H1 (cell line): ENCODE measurements at places on chromosomes 5 and 9. TPM values are rescaled to one million over a fixed set of nuclear protein-coding genes. Genes with fewer than 3 reads are reported as not detected.

DNA sequence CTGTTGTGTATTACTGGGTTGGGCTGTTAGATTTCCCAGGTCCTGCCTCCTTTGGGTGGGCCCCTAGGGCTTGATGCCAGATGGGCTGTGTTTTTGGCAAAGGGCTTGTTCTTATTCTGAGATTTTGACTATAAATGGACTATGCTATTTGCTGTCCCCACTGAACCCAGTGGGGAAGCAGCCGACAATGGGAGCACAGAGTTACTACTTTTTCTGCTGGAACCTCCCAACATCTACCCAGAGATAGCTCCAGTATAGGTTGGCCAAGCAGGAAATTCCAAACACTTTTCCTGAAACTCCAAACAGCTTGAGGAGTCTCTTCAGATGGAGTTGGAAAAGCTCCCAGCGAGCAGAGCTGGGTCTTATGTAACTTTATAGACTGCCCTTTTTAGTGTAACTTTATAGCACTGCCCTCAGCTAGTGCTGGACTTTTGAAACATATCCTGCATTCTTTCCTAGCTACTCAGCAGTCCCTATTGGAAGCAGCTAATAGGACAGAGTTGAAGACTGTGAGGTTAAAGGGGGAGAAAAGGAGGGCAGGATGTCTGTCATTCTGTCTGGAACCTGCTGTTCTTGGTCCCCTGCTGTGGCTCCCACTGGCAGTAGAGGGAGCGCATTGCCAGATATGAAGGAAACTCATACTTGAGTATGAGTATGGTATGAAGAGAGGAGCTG lies 21.0 kb downstream of the RUSC2 start:
- peaks cover 4% of the 10 kb centered on the region for H3K4me1 ChIP-seq
- no peaks in the 10 kb centered on the region for H3K27me3 ChIP-seq
- H3K36me3 ChIP-seq: no peaks in the 10 kb centered on the region
- H3K4me3 ChIP-seq: no peak overlapping the region
- H3K27ac ChIP-seq: no peak overlapping the region

OR1Q1 gene
- polyA plus RNA-seq: not detected in 2 replicates

DNA sequence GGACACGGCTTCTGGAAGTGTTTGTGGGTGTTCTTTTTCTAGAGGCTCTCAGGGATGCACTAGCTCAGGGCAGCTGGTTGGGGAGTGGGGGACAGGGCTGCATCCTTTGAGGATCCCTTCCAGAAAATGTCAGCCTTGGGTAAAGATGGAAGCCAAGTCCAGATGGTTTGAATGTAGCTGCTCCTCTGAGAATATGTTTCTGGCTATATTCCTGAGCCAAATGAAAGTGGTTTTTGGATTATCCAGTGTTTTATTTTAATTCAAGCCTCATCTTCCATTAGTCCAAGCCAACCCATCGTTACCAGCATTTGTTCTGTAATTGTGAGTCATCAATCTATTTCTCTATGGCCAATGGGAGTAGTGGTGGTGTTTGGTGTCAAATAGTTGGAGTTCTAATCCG lies 70.4 kb downstream of the SPRY4 start:
- no peaks in the 10 kb centered on the region for H3K4me1 ChIP-seq
- no peak for DNase-seq
- H3K27me3 ChIP-seq: no peaks in the 10 kb centered on the region
- H3K27ac ChIP-seq: no peak overlapping the region
- H3K36me3 ChIP-seq: no peaks in the 10 kb centered on the region

DNA sequence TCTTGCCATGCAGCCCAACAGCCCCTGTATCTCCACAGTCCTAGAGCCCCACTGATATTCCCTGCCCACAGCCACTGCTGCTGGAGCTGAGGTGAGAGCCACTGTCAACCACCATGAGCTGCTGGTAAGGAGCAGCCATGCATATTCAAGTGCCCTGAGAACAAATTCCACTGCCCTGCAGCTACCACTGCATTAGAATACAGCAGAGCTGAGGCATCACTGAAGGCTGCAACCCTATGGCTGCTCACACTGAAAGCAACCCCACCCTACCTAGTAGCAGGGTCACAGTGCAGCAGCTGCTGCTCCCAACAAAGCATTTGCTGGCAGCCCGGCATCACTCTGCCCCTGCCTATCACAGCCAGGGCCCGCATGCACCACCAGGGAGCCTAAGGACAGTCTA lies 68.6 kb downstream of the SKIC3 start:
- DNase-seq: no peak
- H3K36me3 ChIP-seq: peaks cover 5% of the 10 kb centered on the region
- H3K4me1 ChIP-seq: no peaks in the 10 kb centered on the region
- H3K27me3 ChIP-seq: no peaks in the 10 kb centered on the region
- H3K27ac ChIP-seq: no peak overlapping the region

- no peak overlapping the region for H3K27ac ChIP-seq
- no peaks in the 10 kb centered on the region for H3K4me1 ChIP-seq
- no peaks in the 10 kb centered on the region for H3K27me3 ChIP-seq
- peaks cover 70% of the 10 kb centered on the region for H3K36me3 ChIP-seq
- no peak for DNase-seq
Measured at GRCh38 chr5:179596421-179596820, 27.1 kb downstream of the HNRNPH1 start.

CSF1R gene
- polyA plus RNA-seq: 0.12 TPM in 1 of 2 replicates, not detected in the other

TUSC1 gene
- 4.6 and 5.9 TPM in 2 replicates for polyA plus RNA-seq

- H3K27ac ChIP-seq: no peak overlapping the region
- no peak for DNase-seq
- H3K4me3 ChIP-seq: no peak overlapping the region
Measured at GRCh38 chr5:35736280-35736679, 118.6 kb downstream of the SPEF2 start.

DNA sequence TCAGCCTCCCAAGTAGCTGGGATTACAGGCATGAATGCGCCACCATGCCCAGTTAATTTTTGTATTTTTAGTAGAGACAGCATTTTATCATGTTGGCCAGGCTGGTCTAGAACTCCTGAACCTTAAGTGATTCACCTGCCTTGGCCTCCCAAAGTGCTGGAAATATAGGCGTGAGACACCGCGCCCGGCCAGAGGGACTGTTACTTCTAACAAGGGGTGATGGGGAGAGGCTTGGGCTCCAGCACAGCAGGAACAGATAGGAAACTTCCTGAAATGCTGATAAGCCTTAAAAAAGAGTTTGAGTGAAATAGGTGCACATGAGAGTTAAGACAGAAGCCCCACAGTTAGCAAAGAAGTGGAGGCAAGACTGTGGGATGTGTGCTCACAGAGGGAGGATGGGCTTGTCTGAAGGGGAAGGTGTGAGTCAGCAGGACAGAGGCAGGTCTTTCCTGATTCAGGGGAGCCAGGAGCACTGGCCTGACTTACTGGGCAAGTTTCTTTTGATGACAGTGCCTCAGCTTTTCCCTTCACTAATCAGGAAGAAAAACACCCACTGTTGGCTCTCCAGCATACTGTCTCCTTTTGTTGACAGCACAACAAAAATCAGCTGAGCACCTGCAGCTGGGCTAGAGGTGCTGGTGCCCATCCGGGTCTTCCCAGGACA lies 68.4 kb downstream of the RAD23B start:
- H3K27me3 ChIP-seq: 0 out of 2 replicates have a peak, but pooled peaks cover 2% of the 10 kb centered on the region
- H3K36me3 ChIP-seq: no peaks in the 10 kb centered on the region
- no peak overlapping the region for H3K4me3 ChIP-seq

VPS13A gene
- 2.7 and 6.0 TPM in 2 replicates for polyA plus RNA-seq

CKMT2 gene
- polyA plus RNA-seq: 5.0 and 7.5 TPM in 2 replicates

- H3K4me3 ChIP-seq: no peak overlapping the region
- H3K36me3 ChIP-seq: no peaks in the 10 kb centered on the region
- no peak for DNase-seq
Measured at GRCh38 chr5:42721484-42721883, 35.1 kb upstream of the CCDC152 start.

GRCh38 chr9:8684978-8685708 lies 885.6 kb upstream of the DMAC1 start:
- H3K4me1 ChIP-seq: peaks cover 7% of the 10 kb centered on the region
- DNase-seq: no peak
- H3K27me3 ChIP-seq: no peaks in the 10 kb centered on the region
- peaks cover 4% of the 10 kb centered on the region; the same call in 1 of the 2 replicates for H3K36me3 ChIP-seq
- H3K4me3 ChIP-seq: no peak overlapping the region

DNA sequence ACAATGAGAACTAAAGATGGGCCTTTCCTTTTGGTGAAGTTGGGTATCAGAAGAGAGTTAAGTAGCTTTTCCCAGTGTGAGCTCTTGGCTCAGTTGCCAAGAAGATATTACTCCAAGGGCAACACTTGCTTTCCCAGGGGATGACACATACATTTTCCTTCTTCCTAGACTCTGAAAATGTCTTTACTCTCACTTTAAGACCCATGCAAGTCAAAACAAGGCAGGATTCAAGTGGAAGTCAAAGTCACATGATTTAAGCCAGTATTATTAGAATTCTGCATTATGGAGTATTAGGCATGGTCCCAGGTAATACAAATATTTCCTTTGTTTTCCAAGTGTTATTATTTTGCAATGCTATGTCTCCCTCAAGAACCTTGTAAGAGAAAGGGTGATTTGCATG lies 175.1 kb downstream of the PPP2R2B start:
- H3K4me3 ChIP-seq: no peak overlapping the region
- no peak overlapping the region for H3K27ac ChIP-seq
- H3K27me3 ChIP-seq: no peaks in the 10 kb centered on the region
- H3K36me3 ChIP-seq: no peaks in the 10 kb centered on the region
- peaks cover 7% of the 10 kb centered on the region for H3K4me1 ChIP-seq

BARHL1 gene
- 0.06 TPM in 1 of 2 replicates, not detected in the other for polyA plus RNA-seq

DNA sequence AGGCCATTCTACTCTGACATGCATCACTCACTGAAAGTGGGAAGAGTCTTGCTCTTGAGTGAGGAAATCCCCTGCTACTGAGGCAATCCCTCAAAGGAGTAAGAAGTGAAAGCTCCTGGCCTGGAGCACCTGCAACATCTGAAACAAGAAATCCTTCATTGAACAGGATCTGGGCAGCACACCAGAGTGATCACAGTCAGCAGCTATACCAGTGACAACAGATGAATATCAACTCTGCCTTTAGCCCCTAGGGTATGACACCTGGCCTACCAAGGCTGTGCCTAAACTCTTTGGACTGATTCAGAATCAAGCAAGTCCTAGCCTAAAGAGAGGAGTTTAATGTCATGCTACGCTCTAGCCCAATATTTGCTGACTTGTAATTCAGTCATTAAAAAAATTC lies 156.2 kb upstream of the CCDC152 start:
- no peak overlapping the region for H3K27ac ChIP-seq
- H3K4me3 ChIP-seq: no peak overlapping the region
- no peaks in the 10 kb centered on the region for H3K4me1 ChIP-seq
- DNase-seq: no peak
- no peaks in the 10 kb centered on the region for H3K36me3 ChIP-seq

FAM219A gene
- 7.7 and 8.8 TPM in 2 replicates for polyA plus RNA-seq

FRRS1L gene
- 0.66 and 1.0 TPM in 2 replicates for polyA plus RNA-seq

- H3K4me3 ChIP-seq: no peak overlapping the region
- no peak overlapping the region for H3K27ac ChIP-seq
- H3K36me3 ChIP-seq: peaks cover 54% of the 10 kb centered on the region
- no peak for DNase-seq
Measured at GRCh38 chr9:135810806-135811575, 96.4 kb downstream of the CAMSAP1 start.

GRCh38 chr9:105676351-105676923 lies 14.2 kb downstream of the TAL2 start:
- no peak overlapping the region for H3K27ac ChIP-seq
- H3K4me1 ChIP-seq: no peaks in the 10 kb centered on the region; the same call in 1 of the 2 replicates
- H3K4me3 ChIP-seq: no peak overlapping the region
- no peak for DNase-seq

CDC20B gene
- polyA plus RNA-seq: 0.06 and 0.08 TPM in 2 replicates

DNA sequence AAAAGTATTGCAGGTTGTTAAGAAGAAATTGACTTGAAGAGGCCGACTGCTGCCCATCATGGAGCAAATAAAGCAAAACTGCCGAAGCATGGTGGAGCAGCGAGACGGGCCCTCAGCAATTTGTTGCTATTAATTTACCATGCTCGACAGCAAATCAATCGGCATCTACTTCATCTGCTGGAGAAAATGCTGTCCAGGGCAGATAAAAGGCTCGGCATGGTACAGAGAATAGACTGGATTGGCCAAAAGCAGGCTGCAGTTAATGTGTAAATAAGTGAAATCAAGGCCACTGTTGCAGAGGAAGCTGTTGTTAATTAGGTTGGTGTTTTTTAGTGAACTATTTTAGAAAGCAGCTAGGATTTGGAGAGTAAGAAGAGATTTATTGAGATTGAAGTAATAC lies 8.3 kb downstream of the TLE4 start:
- H3K36me3 ChIP-seq: no peaks in the 10 kb centered on the region
- DNase-seq: no peak
- peaks cover 11% of the 10 kb centered on the region for H3K4me1 ChIP-seq

DNA sequence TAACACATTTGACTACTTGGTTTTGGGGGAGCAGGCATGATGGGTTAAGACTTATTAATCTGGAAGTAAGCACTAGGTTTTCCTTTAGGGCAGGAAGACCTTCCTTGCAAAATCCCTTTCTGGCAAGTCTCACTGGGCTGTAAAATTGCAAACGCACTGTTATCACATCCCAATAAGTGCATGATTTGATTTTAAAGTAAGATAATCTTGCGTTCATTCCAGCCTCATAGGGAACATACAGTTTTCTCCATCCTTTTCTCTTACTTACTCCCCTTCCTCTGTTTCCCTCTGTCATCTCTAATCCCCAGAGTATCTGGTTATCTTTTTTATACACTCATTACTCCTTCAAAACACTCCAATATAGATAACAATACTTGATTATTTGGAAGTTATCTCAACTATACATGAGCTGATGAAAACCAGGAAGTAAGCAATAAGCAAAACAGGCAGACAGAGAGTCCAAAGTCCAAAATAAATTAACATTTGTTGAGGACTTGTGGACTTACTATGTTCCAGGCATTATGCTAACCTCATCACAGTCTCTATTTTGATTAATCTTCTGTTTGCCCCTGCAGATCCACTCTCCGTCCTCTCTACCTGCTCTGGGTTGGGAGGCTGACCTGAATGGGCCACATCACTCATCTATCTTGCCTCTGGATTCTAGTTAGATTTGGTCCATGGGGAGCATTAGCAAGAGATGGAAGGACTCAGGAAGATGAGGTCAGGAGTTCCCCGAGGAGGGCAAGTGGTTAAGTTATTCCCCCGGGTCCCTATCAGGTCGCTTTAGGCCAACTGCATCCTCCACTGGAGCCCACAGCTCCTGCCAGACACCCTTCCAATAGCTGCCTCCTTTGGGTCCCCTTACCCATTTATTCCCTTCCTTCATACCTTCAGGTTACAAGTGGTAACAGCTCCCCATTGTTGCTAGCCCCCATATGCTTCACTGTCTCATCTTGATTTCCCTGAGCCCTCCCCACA lies 60.2 kb downstream of the SLC22A5 start:
- no peaks in the 10 kb centered on the region for H3K27me3 ChIP-seq
- H3K4me1 ChIP-seq: peaks cover 9% of the 10 kb centered on the region
- no peak for DNase-seq
